ENCODE measurements at places on chromosomes 3 and 15.

GRCh38 chr3:65809641-65810150 is 229.0 kb downstream of the MAGI1 start:
- no peak for DNase-seq

- no peak for DNase-seq
Measured at GRCh38 chr3:152738656-152739055, 96.3 kb upstream of the P2RY1 start.

- no peak for DNase-seq
Measured at GRCh38 chr15:25410649-25411048, 28.2 kb downstream of the UBE3A start.

- DNase-seq, result no peak
Measured at GRCh38 chr3:175103298-175103697, 244.2 kb downstream of the NAALADL2 start.

GRCh38 chr3:192570821-192571791 is 156.2 kb downstream of the FGF12 start:
- DNase-seq, result no peak

DNA sequence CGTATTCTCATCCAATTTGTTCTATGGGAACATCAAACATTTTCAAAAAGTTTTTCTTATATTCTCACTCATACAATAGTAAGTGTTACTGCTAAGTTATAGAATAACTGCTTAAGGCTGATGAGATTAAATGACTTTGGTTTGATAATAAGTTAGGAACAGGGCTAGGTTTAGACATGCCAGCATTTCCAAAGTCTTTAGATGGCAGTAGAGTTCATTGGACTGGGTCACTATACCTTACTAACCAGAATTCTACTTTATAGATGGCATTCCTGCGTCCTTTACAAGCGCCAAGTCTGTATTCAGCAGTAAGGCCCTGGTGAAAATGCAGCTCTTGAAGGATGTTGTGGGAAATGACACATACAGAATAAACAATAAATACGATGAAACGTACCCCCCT is 21.7 kb downstream of the PLAAT1 start:
- no peak for DNase-seq

- DNase-seq, result no peak
Measured at GRCh38 chr3:142863010-142863817, 25.7 kb downstream of the PCOLCE2 start.

DNA sequence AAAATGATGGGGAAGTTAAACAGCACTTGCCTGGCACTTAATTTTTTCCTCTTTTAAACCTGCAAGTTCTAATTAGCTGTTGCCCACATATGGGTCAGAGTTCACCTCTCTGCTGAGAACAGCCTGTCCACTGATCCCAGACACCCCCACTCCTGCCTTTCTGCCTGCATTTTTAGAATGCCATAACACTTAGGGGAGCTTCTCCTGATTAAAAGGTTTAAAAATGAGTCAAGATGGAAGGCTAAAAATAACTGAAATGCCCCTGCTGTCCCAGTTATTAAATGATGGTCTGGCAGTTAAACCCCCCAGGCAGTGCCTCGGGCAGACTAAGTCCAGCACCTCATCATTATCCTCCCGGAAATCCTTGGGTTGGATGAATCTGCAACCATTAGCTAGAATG is 913.6 kb upstream of the ARPP21 start:
- DNase-seq, result no peak

DNA sequence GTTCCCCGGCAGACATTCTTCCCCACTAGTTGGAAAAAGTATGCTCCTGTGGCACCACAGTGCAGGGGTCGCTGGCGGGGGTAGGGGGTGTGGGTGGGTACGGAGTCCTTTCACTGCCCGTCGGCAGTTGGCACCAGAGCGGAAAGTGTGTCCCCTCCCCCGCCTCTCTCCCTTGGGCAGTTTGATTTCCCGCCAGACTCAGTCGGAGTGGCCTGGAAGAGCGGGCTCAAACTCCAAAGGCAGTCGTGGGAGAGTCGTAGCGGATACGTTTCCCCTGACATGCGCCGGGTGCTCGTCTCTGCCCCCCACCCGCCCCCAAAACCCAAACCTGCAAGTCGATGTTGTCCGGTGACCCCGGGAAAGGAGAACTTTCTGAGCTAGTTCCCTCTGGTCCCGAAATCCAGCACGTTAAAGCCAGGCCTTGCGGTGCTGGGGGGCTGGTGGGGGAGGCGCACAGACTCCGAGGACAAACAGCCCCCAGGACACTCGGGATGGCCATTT is 4.4 kb upstream of the FOXB1 start:
- no peak for DNase-seq

GRCh38 chr3:87082796-87083440 is 92.0 kb upstream of the VGLL3 start:
- no peak for DNase-seq

DNA sequence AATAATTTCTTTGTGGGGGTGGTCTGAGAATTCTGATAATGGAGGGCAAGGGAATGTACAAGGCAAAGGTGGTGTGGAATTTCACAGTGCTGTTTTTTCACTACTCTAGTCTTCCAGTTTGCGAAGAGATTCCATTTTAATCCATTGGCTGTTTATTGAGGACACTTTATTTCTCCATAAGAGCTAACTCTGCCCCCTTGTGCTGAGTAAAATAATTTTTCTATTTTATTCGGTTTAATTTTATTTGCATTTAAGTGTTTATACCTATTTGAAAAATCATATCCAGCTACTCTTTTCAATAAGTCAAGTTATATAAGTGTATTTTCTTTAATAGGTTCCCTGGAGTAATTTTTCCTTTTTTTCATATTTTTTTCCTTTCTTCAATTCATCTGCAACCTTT is 840.1 kb downstream of the TUSC7 start:
- DNase-seq, result no peak

- no peak for DNase-seq
Measured at GRCh38 chr3:41041899-41042298, 157.4 kb upstream of the CTNNB1 start.

- DNase-seq, result no peak
Measured at GRCh38 chr15:66896611-66897010, 168.8 kb upstream of the SMAD3 start.

DNA sequence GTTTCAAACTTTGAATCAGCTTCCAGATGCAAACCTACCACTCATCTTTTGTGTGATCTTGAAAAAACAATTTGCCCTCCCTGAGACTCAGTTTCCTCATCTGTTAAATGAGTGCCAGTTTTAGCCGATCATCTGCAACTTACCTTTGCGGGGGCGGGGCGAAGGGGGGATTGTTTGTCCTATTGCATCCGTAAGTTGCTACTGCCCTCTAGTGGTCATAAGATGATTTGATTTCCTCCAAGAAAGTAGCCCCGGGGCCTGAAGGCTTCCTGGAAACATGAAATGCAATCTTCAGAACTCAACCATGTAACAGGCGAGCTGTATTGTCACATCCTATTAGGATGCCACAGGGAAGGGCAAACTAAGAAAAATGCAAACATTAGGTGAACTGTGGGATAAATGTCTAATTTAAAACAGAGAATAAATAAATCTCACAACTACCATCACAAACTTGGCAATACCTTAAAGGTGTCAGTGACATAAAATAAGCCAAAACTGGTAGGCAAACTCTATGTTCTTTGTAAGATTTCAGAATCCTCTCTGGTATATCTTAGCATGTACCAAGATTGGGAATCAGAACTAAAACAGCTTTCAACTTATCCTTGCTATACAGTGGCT is 63.5 kb upstream of the CLDN18 start:
- peak; percentile 18 for DNase-seq

GRCh38 chr3:107845380-107846278 is 245.2 kb downstream of the CD47 start:
- DNase-seq, result no peak

GRCh38 chr15:28725556-28725955 is 13.3 kb upstream of the GOLGA8M start:
- DNase-seq, result no peak

DNA sequence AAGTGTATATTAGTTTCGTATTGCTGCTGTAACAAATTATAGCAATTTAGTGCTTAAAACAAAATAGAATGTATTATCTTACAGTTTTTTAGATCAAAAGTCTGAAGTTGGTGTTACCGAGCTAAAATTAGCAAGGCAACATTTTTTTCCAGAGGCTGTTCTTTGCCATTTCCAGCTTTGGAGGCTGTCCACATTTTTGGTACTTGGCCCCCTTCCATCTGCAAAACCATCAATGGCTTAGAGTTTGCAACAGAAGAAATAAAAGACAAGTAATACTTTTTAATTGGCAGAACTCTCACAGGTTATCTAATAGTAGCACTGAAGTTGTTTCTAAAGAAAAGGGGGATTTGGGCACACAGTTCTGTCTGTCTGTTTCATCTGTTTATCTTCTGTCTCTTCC is 1248.5 kb downstream of the ROBO1 start:
- DNase-seq, result no peak

GRCh38 chr3:134892326-134892725 is 97.3 kb downstream of the EPHB1 start:
- DNase-seq, result no peak

DNA sequence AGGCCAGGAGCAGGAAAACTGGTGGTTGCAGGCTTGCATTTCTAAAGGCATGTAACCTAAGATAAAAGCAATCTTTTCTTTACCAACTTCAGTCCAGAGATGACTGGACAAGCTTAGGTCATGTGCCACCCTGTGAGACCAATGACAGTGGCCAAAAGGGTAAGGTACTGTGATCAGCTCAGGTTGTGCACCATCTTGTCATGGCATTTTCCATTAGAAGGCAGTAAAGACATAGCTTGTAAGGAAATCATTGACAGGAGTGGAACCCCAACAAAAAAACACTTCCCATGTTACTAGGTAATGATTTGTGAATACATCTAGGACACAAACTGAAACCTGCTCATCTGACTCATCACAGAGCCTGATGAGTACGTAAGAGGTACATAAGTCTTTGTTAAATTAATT is 35.2 kb downstream of the SSR3 start:
- DNase-seq, result no peak

GRCh38 chr3:120245386-120245785 is 39.6 kb downstream of the GPR156 start:
- no peak for DNase-seq

GRCh38 chr15:70319466-70319865 is 221.7 kb upstream of the TLE3 start:
- DNase-seq, result no peak

- no peak for DNase-seq
Measured at GRCh38 chr3:56788521-56788920, 13.2 kb downstream of the ARHGEF3 start.

- no peak for DNase-seq
Measured at GRCh38 chr3:151550025-151550618, 89.3 kb upstream of the IGSF10 start.

GRCh38 chr3:42351207-42351606 is 59.2 kb downstream of the LYZL4 start:
- no peak for DNase-seq

GRCh38 chr3:101803173-101803782 is 24.3 kb downstream of the NXPE3 start:
- DNase-seq, result no peak

DNA sequence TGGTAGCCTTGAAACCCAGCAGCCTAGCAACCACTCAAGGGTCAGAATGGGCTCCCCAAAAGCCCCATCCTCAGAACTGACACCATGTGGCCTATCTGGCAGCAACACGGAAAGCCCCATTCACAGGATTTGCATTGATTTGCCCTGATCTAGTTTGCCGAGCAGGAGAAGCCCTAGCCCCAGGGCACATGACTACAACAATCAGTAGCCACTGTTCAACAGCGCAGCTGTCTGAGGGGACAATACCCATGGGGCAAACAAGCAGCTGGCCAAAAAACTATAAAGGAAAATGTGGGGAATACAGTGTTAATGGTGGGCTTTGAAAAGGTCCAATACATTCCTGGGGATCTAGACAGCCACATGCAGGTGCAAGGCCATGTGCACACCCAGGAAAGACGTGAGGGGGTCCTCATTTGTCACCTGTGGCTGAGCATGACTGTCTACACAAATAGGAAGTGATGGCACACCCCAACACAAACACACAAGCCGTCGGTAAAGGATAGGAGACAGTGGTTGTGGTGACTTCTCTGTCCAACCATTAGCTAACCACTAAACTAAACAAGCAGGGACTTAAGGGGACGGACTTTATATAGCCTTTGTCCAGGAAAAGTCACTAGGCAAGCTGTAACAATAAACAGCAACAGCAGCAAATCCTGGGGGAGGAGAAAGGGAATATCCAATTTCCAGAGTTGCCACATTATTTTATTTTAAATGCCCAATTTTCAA is 113.7 kb downstream of the LRIG1 start:
- DNase-seq, result no peak

DNA sequence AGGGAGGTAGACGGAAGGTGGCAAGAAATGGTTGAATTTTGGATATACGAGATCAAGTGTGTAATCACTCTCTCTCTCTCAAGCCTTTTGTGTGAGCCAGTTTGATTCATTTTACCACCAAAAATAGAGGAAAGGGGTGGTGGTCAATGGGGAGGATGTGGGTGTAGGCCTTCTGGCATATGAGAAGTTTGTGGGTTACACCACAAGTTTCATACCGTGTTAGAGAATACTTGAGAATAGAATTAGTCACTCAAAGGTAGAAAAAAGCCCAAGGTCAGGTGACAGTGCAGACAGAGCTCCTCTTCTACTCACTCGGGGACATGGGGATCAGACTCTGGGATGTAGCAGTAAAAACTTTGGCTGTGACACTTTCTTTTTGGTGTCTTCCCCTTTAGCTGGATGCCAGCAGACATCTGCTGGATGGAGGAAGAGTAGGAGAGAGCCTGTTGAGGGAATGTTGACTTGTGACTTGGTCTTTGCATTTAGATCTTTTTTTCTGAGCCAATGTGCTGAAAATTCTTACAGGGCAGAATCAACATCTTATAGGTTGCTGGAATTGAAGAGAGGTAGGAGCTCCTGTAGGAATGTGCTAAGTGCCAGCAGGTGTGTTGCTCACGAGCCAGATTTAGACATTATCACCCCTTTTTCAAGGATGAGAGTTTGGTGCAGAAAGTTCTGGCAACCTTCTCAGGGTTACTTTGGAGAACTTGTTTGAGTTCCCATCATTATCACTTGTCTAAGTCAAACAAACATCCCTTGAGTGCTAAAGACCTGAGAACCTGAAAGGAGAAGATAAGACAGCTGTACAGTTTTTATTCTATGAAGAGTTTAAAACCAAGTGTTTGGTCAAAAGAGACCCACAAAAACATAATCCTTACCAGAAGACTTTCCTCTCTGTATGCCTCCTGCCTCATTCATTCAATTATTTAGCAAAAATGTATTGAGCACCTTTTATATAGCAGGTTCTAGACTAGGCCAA is 43.9 kb upstream of the RYK start:
- peak; percentile 18 for DNase-seq

GRCh38 chr3:127908951-127909350 is 6.1 kb upstream of the KBTBD12 start:
- DNase-seq, result no peak

DNA sequence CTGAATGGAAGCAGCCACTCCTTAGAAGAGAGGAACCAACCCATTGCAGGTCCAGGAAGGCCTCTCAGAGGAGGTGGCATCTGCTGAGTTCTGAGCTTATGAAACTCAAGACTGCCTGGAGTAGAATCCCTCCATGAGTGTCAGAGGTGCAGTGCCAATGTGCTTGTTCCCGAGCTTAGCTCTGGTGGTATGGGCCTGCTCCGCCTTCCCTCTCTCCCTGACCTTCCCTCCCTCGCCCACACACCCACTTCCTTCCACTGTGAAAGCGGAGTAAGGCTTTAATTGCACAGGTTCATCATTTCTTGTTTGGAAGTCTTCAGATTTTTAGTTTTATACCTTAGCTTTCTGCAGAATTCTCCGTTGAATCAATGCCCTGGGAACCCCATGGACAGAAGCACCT is 208.0 kb upstream of the BHLHE40 start:
- no peak for DNase-seq

- DNase-seq, result no peak
Measured at GRCh38 chr15:57054204-57054750, 135.8 kb downstream of the TCF12 start.
